ENCODE measurements at places on chromosomes 11 and 22.

GRCh38 chr11:129322941-129323340 lies 52.7 kb upstream of the BARX2 start:
- DNase-seq, result no peak

DNA sequence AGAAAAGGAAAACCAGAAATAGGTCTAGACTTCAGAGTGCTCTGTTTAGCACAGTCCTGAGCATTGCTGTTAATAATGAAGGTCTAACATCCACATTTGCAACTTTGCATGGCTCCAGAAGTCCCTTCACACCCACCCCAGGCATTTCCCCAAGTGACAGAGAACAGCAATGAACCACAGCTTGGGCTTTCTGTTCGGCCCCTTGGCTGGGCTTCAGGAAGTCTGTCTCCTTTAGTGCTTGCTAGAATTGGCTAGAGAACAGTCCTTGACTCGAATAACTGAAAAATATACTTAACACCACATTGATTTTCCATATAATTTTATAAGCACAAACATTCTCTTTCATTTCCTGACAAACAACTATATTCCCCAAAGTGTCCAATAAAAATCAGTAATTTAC lies 29.3 kb upstream of the TENM4 start:
- no peak for DNase-seq

DNA sequence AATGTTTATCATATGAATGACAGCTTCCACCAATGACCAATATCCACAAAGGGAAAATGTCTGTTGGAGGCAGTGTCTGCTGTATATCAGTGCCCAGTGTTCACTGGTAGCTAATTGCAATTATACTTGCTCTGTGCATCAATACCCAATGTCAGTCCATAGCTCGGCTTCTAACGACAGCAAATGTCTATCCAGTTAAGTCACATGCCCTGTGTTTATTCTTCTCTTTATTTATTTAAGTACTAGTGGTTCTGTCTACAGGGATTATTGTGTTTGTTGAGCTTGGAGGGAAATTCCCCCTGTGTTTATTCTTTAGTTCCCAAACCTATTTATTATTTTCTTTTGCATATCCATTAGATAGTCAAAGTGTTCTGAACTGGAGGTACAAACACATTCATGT lies 18.6 kb downstream of the TSKU start:
- DNase-seq, result no peak

- DNase-seq, result no peak
These were observed 39.3 kb upstream of the PICALM start for GRCh38 chr11:86108191-86108590.

DNA sequence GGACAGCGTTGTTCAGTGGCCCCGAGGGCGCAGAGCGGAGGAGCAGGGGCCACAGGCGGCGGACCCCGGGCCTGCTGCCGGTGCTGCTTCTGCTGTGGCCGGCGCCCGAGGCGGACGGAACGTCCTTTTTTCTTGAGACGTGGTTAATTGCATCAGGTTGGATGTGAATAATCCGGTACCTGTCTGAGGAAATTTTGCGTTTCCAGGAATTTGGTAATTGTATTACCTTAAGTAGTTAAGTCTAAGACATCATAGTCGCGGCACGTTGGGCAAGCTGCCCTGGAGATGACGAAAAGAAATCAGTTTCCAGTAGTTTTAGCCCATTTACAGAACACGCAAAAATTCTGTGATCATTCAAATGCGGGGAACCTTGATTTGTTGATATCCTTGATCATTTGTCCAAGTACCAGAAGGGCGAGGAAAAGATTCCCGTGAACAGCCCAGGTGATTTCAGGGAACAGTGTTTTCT lies 789 bp downstream of the SPECC1L start:
- no peak for DNase-seq

DNA sequence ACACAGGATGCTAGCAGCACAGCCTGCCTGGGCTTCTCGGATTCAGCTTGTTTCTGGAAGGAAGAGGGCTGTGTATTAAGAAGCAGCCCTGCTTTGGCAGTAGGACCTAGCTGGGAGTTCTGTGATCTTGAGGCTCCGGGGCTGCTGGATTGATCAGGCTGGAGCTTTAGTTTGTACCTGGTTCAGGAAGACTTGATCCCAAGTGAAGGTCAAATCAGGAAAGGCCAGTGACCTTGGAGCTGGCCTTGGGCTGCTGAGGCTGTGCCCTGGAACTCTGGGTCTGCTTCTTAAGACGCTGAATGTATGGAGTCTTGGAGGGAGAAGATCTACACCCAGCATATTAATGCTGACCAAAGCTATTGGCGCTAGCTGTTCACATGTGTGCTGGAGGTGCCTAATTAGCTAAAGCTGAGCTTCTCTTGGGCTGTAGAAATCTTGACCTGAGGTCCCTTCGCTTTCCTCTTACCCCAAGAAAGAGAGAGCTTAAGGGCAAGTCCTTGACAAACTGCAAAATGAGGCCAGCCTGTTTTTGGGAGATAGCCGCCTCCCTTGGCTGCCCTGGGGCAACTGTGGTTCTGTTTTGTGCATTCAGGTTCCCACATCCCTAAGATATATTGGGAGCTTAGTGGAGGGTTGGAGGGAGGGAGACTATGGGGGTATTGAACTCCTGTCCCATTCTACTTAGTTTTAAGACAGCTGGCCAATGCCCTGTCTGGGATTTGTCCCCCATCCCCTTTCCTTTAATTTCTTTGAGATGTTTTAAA lies 135.9 kb downstream of the DBX1 start:
- no peak for DNase-seq

DNA sequence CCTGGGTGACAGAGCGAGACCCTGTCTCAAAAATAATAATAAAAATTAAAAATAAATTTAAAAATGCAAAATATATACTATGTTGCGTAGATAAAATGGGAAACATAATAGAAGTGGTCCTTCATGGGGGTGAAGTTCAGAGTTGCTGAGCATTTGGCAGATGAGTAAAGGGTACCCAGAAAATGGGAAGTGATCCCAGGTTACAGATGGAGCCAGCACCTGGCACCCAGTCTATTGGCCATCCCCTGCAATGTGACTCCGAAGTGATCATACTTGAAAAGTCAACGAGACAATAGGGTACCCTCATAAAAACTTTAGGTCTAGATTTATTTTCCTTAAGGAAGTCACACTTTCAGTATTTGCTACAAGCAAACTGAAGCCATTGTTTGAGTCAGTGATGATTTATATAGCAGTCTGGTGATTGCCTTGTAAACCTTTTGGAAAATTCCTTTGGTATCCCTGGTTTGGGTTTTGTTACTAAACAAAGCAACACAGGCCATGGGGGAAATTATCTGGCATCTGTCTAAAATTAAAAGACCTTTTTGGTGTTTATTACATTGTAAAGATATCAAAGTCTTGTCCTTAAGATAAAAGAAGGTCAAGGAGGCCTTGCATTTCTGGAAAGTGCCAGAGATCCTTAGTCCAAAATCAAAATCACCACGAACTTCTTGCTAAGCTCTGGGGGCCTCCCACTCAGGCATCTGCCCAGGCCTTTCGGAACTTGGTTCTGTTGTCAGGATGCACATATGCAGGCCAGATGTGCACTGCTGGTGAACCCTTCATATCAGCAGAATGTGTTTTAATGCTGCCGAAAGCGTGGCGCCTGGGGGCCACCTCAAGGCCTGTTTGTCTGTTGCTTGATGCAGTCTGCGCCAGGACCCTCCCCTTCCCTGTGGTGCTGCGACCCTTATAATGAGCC lies 4.3 kb downstream of the SMARCB1 start:
- DNase-seq, result no peak
